ENCODE measurements at places on chromosomes 3 and 15.

DNA sequence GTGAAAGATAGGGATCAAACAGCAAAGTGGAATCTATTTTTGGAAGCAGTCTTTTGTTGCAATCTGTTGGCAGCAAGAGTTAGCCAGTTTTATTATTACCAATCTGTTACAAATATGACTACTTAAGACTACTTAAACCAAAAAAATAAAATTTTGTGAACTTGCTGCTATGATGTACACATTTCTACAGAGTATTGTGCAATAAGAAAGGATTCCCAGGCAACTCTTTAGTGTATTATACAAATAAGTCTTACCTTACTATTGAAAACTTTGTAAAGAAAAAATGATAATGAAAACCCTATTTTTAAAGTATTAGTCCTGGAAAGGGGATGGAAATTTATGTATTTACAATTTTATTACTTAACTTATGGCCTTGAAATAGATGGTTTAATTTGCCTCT, 44.7 kb downstream of the CADM2 start:
- no peak for DNase-seq

- no peak for DNase-seq
These were observed 82.6 kb upstream of the MAGI1 start for GRCh38 chr3:66121318-66121717.

DNA sequence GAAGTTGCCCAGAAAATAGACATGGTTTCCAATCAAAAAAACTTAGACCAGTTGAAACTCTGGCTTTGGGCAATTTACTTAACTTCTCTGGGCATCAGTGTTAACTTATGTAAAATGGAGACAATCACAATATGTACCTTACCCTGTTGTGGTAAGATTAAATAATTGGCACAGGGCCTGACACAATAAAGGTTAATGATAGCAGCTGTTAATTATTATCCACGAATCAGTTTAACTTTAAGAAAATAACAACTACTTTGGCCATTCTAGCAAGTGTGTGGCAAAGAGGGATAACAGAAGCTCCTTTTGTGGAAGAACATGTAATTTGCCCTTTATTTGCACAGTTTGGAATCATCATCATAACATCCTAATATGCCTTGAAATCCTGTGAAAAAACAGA, 787.6 kb downstream of the FHIT start:
- no peak for DNase-seq

DNA sequence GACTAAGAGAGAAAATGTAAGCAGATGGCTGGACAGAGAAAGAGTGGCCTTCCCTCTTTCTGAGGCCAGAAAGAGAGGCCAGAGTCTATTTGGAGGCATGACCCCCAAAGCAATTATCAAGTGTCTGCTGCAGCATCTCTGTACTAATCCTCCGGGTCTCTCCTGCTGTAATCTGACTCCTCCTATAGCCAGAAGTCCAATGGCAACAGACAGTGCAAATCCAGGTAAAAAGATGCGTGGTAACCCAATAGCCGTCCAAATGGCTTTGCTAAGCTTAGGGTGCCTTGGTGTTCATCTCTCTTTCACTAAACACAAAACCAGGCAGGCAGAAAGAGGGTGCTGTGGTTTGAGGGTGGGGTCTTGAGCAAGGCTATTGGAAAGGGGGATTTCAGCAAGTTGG, 91.6 kb downstream of the ADCY5 start:
- no peak for DNase-seq

DNA sequence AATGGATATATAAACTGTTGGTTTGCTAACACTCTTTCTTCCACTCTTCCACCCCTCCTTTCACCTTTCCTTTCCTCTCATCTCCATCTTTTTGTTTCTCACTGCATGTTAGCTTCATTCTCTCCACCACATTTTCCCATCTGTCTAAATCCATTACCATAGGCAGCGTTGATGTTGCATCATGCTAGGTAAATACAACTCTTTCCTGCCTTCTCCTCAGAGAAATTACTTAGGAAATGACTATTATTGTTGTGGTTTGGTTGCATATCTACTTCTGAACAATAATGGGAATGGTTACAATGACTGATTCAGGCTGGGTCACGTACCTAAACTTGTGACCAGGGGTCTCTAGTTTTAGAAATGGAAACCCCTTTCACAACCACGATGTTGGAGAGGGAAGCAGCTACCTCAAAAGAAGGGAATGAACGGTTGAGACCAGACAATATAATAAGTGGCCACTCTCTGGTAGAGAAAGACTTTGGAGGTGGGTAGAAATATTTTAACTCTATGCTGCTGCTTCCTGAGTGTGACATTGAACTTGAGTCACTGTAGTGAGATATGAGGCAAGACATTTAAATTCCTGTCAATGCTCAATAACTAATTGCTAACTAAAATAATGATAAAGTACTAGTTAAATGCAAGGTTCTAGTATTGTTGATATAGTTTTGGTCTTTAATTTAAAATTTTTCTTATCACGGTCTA, 314.1 kb upstream of the TGFBR2 start:
- no peak for DNase-seq

GRCh38 chr15:42175671-42176070, 19.2 kb upstream of the PLA2G4F start:
- no peak for DNase-seq

DNA sequence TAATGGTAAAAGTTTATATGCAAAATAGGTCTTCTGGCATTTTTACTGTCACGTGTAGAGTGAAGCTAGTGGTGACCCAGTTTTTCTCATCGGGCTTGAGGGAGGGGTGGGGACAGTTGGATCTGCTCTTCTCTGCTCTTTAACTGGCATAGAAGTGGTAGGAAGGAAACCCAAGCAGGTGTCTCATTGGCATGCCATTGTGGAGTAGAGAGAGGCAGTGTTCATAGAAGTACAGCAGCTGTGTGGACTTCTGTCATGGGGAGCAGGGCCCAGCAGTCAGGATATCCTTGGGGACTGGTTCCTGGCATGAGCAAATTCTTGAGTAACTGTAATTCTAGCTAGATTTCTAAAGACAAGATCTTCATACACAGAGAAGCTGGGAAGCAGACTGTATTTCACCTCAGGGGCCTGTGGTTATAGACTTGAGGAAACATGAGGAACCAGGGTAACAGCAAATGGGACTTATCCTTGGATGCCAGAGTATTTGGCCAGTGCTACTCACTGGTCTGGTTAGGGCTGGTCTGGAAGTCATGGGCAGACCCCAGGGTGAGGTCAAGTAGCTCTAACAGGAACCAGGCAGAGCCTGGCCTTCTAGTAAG, 42.9 kb downstream of the CDIN1 start:
- no peak for DNase-seq

GRCh38 chr3:24810881-24811280, 316.2 kb upstream of the THRB start:
- DNase-seq, result no peak

- no peak for DNase-seq
These were observed 8.6 kb downstream of the CHD2 start for GRCh38 chr15:92908713-92909057.

DNA sequence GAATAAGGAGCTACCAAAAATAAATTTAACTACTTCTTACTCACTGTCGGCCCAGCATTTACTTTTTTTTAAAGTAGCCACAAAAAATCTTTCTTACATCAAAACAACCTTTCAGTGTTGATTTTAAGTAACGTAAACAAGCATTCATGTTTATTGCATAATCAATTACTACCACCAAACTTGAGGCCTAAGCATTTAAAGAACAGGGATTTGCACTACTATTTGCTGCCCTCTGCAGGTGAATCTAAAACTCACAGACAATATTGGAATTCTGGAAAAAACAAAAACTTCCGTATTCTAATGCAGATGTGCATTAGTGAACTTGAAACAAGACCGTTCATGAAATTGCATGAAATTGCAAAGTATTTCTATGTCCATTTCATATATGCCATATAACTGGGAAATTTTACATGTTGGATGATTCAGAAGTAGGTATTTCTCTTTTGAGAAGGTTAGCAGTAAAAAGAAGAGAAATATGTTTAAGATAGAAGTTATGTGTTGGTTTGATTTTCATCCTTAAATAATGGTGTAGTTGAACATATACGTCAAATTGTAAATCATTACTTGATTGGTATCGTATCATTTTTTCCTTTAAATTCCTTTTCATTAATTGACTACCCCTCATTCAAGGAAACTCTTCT, 55.6 kb downstream of the CGGBP1 start:
- DNase-seq, result peak; percentile 41

DNA sequence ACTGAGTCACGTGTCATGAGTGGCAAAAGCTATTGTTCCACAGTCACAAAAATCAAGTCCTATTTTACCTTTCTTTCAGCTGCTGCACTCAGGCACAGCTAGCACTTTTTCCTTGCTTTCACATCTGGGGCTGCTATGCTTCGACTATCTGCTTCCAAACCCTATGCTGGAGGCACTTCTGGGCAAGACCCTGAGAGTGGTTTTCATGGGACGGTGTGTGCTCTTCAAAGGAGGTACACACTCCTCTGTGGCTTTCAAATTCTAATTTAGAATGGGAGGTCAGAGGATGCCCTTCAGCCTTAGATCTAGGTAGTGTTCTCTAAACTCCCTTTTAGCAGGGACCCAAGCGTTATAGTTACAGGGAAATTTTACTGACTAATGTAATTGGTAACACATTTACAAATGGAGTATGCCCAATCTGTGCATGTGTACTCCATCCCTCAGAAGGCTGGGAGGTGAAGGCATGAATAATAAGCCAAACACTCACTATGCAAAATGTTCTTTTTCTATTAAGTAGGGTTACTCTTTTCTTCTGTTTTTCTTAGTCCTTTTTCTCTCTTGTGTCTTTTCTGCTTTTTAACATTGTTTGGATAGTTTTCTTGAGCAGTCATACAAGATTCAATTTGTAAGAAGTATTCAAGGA, 188.3 kb downstream of the LSAMP start:
- no peak for DNase-seq

DNA sequence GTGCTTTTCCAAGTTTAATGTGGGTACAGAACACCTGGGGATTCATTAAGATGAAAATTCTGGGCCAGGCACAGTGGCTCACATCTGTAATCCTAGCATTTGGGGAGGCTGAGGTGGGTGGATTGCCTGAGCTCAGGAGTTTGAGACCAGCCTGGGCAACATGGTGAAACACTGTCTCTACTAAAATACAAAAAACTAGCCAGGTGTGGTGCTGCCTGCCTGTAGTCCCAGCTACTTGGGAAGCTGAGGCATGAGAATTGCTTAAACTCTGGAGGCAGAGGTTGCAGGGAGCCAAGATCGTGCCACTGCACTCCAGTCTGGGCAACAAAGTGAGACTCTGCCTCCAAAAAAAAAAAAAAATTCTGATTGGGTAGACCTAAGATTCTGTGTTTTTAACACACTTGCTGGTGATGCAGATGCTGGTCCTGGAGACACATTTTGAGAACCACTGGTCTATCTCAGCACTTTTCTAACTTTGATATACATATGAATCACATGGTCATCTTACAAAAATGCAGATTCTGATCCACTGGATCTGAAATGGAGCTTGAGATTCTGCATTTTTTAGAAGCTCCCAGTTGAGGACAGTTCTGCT, 223.8 kb upstream of the SATB1 start:
- no peak for DNase-seq

- DNase-seq, result no peak
These were observed 19.4 kb upstream of the ALDH1A3 start for GRCh38 chr15:100859970-100860828.

DNA sequence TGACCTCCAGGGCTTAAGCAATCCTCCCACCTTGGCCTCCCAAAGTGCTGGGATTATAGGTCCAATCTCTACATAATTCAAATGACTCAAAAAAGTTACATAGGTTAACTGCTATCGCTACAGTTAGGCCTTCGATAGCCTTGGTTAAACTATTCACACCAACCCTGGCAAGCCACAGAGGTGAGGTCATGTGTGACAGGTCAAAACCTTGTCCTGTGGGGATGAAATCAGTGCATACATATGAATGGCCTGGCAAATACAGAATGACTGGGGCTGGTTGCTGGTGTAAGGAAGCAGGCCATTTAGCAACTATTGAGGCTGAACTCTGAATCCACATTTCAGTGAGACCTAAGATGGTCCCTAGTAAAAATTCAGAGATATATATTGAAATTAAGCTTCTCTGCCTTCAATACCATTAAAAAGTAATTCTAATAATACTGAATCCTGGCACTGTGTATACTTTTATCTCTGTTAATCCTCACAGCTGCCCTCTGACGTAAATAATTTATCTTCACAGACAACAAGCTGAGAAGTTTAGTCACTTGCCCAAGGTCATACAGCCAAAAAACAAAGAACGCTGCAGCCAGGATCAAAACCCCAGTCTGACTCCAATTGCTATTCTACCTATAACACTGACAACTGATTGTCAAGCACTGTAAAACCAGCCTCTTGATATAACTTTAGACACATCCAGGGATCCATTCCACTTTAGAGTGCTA, 35.3 kb downstream of the MKRN2 start:
- DNase-seq, result no peak

DNA sequence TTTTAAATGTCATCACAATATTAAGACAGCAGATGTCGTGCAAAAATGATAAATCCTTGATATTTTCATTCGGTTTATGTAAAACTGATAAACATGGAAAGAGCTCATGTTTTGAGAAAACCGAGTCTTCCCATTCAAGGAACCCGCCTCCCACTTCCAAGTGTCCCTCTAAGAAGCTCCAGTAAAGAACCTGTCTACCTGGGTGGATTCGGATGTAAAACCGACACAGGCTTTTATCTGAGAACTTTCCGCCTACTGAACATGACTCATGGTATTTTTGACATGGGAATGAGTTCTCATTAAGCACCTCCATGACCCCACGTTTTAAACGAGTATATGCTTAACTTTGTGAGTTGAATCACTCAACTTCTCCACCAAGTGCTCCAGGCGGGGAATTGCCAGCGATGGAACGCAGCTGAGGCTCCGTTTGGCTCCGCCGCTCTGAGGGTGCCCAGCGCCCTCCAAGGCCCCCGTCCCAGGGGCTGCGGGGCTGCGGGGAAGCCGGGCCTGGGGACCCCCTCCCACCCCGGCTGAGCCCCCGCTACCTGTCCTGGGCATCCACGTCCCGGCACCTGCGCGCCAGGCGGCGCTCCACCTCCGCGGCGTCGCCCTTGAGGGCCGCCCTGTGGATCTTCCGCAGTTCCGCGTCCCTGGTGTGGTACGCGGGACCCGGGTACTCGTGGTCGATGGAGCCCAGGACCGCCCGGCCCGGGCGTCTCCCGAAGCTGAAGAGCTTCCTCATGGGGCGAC, 119.9 kb downstream of the LMLN start:
- DNase-seq, result no peak

GRCh38 chr3:111715911-111716523, 120.9 kb upstream of the ZBED2 start:
- DNase-seq, result no peak

GRCh38 chr3:146345900-146346299, 95.0 kb upstream of the PLSCR4 start:
- no peak for DNase-seq

DNA sequence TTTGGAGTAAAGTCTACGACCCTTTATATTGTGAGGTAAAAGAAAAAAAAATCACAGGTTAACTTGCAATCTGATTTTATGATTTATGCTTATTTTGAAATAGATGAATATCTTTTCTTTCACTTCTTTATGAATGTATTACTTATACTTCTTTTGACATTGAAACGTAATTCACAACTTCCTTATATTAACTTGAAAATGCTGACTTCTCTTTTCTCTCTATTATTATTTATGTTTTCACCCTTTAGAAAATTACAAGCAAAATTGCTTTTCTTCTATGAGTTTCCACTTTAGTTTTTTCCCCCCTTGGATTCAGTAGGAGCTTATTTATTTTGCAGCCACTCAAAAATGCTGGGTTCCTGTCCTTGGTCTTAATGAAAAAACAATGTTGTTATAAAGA, 25.4 kb downstream of the ACP3 start:
- no peak for DNase-seq

- no peak for DNase-seq
These were observed 20.2 kb downstream of the SIN3A start for GRCh38 chr15:75431270-75431669.

- DNase-seq, result peak; percentile 24
These were observed at the start of gene CTXN2 for GRCh38 chr15:48191574-48192225. CTXN2 (plus strand) TSS chr15:48191665; CDS start chr15:48201301, 9,636 bp downstream.

- no peak for DNase-seq
These were observed 30.2 kb upstream of the IDH2 start for GRCh38 chr15:90132437-90132836.
